Smooth muscle cell of the brain vasculature (primary cell): ENCODE measurements at places on chromosomes 3 and 15.

- DNase-seq, result no peak
Measured at GRCh38 chr3:113103588-113103987, 107.8 kb upstream of the BOC start.

DNA sequence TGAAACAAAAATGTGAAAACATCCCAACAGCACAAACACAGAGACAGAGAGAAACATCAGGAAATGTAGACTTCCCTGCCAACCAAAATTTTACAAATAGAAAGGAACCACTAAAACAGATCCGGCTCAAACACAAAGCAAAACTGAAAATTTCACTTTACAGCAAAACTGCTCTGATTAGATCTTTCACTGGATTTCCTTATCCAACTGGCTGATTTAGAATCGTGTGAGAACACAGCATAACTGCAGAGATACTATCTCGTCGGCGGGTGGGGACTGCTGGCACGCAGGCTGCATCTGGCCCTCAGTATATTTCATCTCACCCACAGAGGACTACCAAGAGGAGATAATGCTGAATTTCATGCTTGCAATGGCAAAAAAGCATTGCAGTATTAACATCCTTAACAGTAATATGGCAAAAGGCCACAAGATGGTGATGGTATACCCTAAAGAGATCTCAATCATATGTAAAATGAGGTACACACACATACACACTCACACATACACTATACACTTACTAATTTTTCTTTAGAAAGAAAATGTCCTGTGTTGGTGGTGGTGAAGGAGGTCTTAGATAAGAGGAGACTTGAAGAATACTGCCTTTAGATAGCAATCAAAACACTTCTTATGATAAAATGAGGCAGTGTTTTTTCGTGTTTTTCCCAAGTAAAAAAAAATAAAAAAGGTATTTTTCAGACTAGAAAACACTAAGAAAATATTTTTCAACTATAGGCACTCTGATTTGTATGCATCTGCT, 10.6 kb upstream of the LEO1 start:
- peak; percentile 55 for DNase-seq

DNA sequence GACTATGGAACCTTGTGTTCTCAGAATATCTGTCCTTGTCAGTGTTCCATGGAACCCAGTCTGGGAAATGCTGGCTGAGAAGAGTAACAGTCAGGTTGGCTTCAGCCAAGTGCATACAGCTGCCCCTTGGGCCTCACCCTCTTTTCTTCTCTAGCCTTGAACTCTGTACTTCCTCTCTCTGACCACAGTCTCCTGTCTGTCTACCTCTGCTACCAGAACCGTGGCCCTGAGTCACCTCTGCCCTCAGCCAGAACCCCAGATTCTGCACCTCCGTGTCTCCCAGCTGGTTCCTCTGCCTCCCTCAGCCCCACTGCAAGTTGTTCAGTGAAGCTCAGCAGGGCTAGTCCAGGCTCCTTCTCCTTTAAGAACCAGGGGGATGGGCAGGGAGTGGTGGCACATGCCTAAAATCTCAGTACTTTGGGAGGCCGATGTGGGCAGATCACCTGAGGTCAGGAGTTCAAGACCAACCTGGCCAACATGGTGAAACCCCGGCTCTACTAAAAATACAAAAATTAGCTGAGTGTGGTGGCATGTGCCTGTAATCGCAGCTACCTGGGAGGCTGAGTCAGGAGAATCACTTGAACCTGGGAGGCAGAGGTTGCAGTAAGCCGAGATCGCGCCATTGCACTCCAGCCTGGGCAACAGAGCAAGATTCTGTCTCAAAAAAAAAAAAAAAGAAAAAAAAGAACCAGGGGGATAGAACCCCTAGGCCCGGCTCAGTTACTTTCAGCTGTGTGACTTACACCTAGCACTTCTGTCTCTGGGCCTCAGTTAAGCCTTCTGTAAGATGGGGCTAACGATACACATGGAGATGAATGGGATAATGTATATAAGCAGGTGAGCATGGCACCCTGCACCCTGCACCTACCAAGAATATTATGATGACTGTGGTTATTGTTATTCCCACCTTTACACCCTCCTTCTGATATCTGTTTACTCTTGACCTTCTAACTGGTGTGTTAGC, 24.3 kb upstream of the TATDN2 start:
- no peak for DNase-seq

DNA sequence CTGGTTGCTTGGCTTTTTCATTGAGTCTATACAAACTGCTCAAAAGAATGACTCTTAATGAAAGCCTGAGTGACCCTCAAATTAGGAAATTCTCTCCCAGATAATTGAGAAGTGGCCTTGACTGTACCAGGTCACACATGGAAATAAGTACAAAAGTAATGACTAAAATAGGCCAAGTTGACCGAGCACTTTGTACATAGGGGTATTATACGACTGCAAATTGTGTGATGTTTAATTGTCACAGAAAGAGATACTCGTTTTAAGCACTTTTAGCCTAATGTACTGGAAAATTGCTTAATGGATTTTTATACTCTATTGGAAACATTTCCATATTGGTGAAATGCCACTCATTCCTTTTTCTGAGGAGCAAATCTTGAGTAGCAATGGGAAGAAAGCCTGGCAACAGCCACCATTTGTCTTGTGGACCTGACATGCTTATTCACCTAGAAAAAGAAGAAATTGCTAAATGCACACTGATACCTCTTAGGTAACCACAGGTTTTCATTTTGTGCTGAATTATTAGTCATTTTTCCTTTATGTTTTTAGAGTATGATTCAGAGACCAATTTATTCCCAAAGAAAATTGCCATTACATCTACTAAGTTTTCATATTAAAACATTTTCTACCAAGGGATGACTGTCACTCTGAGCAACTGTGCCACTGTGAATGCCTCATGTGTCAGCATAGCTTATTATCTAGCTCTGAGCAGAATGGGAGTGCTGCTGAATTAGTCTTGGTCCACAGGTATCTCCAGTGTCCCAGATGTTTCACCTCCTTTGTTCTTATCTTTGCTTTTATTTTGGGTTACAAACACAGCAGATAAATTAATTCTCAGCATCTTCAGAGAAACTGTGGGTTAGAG, 8.9 kb upstream of the PXK start:
- no peak for DNase-seq

- no peak for DNase-seq
Measured at GRCh38 chr3:141231952-141232823, 563 bp downstream of the PXYLP1 start.

DNA sequence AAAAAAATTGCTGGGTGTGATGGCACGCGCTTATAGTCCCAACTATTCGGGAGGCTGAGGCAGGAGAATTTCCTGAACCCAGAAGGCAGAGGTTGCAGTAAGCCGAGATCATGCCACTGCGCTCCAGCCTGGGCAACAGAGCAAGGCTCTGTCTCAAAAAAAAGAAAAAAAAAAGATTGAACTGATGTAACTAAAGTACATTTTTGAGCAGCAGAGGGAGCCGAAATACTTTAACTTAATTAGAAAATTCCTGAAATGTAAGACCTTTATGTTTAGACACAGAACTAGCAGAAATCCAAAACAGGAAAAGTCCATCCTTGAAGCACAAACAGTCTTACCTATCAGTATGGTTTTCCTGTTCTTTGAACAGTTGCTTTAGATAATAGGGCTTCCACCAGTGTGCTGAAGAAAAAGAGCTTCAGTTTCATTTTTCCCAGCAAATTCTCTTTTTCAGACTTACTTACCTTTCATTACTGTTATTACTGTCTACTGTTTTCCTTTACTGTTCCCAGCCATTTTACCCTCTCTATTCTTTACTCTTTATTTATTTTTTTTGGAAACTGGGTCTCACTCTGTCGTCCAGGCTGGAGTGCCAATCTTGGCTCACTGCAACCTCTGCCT, 33.4 kb upstream of the ZNF609 start:
- no peak for DNase-seq

GRCh38 chr3:158794936-158795518, 6.8 kb upstream of the MFSD1 start:
- no peak for DNase-seq

DNA sequence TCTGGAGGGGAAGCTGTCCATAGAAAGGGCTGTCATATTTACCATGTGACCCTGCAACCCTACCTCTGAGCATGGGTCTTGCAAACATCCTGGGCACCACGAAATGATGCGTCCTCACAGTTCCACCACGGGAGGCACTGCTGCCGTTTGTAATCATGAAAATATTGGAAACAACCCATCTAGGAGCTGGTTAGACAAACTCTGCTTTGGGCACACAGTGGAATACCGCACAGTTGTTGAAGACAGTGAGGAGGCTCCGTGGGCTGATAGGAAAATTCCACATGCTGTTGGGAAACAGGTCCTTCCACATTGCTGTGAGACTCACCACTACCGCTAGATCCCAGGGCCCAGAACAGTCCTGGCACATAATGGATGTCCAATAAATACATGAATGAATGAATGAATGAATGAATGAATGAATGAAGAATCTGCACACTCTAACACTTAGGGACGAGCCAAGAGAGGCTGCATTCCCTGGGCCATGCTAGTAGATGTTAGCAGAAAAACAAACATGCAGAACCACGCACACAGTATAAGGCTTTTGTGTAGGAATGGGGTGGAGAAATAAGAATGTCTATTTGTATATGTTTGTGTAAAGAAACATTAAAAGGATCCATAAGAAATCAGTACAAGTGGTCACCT, 40.6 kb downstream of the TPRA1 start:
- DNase-seq, result no peak
